ENCODE measurements at places on chromosomes 11 and 22.

DNA sequence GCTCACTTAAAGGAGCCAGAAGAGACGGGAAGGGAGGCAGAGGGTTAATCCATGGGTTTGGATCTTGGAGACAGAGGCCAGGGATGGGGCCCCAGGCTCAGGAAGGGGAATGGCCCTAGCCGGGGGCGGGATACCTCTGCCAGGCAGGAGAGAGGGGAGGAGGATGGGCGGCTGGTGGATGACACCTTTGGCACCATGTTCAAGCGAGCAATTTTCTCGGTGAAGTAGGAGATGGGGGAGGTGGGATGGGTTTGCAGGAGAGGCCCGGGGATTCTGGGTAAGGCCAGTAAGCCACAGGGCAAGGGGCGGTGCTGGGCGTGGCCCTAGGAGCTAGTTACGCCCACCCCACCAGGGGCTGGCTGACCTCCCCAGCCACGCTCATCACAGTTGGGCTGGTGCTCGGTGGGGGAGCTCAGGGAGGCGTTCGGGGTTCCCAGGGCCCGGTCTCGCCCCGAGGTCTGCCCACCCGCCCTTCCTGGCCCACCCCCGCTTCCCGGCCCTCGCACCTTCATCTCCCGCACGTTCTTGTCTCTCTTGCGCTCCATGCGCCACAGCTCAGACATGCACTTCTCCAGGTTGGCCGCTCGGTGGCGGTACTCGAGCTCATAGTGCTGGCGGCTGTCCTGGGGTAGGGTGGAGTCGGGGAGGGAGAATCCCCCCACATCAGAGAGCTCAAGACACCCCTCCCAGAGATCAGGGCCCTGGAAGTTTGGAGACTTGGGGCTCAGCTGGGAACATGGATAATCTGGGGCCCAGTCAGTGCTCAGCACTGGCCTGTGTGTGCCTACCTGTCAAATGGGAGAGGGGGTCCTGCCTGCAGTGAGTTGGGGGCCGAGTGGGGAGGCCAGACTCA is 12.7 kb downstream of the BAIAP2L2 start:
- no peak for DNase-seq

DNA sequence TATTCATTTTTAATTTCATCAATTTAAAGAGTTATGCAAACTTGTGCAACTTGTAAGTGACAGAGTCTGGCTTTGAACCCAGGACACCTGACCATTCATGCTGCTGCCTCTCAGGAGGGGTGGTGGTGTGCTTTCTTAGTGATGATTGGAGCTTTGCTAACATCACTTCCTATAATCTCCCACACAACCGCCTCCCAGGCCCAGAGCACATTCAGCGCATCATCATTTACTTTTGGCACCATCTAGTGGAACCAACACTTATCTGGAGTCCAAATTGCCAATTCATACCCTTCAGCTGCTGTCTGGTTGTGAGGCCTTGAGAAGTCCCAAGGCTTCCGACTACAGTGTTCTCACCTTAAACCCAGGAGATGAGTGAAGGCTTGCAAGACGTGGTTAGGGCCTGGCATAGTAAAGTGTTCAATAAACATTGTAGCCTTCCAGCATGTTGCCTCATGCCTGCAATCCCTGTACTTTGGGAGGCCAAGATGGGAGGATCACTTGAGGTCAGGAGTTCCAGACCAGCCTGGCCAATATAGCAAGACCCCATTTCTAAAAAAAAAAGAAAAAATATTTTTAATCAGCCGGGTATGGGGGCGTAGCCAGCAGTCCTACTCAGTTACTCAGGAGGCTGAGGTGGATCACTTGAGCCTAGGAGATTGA is 1.1 kb upstream of the TTLL1 start:
- no peak for DNase-seq

DNA sequence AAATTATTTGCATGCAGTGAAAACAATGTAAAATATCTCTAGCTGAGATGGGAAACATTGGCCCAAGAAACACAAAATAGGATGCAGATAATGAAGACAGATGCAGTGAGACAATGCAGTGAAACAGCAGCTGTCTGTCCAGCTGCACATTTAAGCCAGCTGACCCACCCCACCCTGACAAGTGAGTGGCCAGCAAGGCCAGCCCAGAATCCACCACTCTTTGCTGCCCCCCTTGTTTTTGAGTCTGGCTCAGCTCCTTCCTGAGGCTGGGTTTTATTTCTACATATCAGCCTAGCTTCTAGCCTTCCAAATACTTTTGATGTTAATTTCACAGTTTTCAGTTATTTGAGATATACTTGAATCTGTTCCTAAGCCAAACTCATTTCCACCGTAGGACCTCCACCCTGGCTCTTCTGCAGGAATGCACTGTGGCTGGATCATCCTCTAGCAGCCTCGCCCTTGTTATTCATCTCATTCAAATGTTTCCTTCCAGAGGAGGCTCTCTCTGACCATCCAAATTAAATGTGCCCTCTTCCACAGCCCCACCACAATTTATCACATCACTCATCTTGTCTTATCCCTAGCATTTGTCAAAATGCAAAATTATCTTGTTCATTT is 154.1 kb upstream of the POU2AF2 start:
- no peak for DNase-seq

- DNase-seq, result no peak
Observed at GRCh38 chr11:69144316-69145049, 11.3 kb upstream of the SMIM38 start.

DNA sequence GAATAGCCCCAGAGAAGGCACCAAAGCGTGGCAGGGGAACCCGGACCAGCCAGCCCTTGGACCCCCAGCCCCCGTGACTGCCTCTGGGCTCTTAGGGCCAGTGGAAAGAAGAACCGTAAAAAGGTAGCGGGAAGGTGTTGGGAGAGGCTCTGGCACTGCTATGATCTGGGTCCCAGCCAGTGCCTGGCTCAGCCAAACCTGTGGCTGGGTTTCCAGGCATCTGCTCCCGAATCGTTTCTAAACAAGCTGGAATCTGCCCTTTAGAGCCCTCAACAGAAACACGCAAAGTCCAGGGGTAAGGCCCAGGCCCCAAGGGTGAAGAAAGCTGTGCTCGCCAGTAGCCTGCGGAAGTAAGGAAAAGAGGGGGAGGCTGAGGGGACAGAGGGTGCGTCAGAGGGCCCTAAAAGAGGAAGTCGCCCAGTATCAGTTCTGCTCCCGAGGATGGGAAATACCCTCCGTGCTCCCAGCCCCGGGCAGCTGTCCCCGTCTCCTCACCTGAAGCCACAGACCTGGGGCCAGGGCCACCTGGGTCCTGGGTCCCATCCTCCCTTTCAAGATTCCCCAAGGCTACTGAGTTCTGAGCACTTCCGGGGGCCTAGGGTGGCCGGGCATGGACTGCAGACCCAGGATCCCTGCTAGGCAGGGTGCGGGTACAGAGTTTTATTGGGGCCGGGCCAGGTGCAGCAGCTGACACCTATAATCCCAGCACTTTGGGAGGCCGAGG is 24.7 kb downstream of the IL10RA start:
- no peak for DNase-seq

DNA sequence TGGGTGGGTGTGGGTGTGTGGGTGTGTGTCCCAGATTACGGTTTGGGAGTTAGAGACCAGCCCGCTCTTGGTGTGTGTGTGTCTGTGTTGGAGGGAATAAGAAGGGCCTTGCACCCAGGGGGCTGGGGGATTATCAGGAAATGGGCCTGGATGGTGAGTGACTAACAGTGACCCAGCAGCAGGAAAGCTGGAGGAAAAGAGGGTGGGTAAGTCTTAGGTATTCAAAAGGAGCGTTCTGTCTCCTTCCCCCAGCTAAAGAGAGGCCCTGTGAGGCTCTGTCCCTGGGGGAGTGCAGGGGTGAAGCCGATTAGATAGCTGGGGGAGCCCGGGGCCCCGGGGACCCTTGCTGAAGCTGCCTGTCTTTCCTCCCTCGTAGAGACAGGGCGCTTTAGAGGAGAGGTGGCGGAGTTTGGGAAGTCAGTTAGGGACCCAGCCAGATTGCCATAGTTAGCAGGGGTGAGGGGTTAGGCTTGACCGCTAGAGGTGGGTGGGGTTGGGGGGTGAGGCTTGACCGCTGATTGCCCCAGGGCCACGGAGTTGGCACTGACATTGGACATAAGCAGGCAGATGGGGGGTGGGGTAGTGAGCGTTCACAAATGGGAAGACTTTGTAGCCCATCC is 1.5 kb downstream of the OAF start:
- DNase-seq, result no peak

DNA sequence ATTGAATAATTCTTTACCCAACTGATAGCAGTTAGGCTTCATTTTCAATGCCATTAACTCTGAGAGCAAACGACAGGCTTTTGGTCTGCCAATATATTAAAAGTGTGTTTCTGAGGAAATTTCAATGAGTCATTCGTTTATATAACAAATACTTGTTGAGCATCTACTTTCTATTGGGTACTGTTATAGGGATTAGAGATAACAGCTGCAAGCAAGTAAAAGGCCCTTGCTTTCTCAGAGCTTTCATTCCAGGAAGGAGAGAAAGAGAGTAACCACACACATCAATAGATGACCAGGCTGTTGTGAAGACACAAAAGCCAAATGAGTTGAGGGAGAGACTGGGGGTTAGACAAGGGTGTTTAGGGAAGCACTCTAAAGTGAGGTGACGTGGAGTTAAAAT is 35.7 kb downstream of the CD44 start:
- no peak for DNase-seq
